ENCODE measurements at places on chromosomes 12 and 14. TPM values are rescaled to one million over a fixed set of nuclear protein-coding genes. Genes with fewer than 3 reads are reported as not detected.

RFLNA gene
- total RNA-seq = not detected

DNA sequence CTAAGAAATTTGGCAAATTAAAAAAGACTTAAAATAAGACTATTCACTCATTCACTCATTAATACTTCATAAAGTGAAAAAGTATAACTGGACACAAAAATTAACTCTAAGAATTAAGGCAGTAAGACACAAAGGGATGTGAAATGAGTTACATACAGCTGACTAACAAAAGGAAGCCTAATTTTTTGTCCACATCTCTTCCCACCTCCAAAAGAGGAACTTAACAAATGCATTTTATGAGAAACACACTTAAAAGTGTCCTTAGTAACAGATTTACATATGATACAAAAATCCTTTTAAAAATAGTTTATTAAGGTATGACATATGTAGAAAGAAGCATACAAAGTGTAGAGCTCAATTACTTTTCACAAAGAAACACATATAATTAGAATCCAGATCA is 88.9 kb downstream of the NUMB start:
- no peak for DNase-seq

- no peak for DNase-seq
These were observed 77.1 kb downstream of the B4GALNT3 start for GRCh38 chr12:536751-537245.

DNA sequence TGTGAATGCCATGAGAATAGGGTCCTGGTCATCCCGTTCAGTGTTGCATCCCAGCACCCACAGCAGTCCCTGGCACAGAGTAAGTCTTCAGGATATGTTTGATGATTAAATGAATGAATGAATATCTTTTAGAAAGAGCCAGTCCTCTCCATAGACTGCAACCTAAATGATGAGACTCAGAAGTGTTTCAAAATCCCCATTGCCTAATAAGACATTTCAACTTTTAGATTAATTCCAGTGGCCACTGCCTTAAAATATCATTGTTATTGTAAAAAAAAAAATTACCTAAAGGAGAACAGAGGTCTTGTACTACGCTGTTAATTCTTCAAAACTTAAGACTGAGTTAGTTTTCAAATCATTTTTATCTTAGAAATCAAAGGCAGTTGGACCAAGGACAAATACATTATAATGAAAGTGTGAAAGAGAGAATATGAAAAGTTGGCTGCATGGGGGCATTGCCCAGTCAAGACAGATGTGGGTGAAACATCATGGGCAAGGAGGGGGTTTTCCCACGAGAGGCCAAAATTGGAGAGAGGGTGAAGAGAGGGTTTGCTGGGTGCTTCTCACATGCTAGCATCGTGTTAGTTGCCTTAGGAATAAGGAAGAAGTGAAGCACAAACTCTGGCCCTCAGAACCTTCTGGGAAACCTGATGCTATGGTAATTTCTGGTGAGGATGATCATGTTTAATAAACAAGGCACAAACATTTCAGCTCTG is 26.3 kb upstream of the CPM start:
- DNase-seq = no peak

- DNase-seq = no peak
These were observed 61.9 kb upstream of the IFNG-AS1 start for GRCh38 chr12:67927324-67927723.

DNA sequence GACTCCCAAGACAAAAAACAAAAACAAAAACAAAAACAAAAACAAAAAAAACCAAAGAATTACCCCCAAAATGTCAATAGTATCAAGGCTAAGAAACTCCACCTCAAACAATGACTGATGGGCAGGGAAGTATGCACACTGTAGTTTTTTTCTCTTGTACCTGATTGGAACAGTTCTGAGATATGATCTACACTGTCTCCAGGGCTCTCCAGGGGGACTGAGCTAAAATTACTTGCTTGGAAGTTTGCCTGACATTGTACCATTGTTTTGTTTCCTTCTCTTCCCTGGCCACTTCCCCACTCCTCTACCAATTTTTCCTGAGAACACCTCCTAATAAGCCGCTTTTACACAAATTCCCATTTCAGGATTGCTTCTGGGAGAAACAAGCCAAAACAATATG is 22.3 kb upstream of the CATSPERB start:
- no peak for DNase-seq

DNA sequence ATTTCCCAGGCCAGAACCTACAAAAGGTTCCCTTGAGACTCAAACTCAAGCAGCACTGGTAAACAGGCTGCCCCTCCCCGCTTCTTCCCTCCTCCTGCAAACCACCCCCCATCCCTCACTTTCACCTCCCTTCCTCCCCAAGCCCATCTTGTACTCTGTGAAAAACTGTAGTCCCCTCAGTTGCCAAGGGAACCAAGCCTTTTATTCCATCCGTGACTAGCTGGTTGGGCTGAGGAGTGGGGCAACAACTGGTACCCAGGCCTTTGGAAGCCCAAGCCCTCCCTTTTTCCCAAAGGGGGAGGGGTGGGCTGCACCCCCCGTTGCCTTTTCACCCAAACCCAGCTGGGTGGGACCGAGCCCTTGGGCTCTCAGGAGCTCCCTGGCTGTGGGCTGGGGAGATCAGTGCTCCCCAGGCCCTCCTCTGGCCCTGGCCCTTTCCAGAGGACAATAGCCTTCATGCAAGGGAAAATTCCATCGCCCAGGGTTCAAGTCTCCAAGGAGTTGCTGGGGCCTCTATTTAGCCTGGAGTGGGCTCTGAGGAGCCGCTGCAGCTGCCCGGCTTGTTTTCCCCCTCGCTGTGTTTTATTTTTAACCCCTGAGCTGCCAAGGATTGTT is 61.9 kb downstream of the ZFP36L1 start:
- DNase-seq = no peak

GRCh38 chr12:1328391-1328790 is 266.0 kb downstream of the FBXL14 start:
- DNase-seq = no peak

DNA sequence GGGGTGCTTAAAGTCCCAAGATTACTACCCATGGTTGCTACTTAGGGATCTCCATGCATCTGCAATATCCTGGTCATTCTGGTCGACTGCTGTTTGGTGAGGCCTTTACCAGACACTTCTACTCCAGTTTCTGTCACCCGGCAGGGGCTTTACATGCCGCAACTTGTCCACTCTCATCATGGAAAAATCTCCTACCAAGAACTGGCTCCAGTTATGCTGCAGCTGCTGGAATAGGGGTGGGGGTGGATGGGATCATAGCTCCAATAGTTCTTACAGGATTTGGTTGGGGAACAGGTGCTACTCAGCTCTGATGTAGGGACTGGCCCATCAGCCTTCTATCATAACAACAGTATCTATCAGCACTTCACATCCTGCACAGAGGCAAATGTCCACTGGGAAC is 51.6 kb downstream of the SPTB start:
- DNase-seq = no peak
